NCI-H82 (cell line): ENCODE measurements at places on chromosomes 3 and 15.

DNA sequence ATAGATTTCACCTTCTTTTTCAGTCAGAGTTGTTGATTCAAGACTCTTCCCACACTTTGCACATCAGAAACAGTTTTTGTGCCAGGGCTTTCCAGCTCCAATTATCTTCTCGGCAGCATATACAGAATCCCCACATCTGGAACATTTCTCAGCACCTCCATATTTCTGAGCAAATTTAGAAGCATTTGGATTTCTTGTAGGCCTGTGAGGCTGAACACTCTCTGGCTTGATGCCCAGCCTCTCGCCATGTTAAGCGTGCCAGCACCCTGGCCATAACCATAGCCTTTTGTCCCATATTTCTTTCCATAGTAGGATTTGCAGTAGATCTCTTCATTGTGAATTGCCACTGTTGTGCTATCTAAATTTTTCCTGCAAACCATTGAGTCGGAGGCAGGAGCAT, 28.3 kb downstream of the CD80 start:
- DNase-seq = no peak

GRCh38 chr15:84658080-84658787, at the start of gene NMB:
Gene NMB, minus strand, starts transcription at chr15:84658199. Its CDS starts 47 bp downstream, at chr15:84658152.
- peak; percentile 92 for DNase-seq

DNA sequence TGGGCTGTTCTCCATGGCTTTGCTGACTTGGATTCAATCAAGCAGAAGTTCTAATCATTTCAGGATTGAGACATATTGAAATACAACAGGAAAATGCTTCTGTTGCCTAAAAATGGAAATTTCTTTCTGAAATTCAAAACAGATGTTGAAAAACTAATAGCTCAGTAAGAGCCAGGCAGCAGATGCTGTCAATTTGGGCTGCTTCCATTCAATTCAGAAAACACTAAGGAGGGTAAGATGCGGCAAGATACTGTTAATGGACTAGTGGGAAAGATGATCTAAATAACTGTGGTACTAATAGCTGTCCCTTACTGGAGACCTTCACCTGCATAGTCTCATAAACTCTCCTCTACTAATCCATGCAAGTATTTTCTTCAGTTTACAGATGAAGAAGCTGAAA, 53.5 kb downstream of the DGKG start:
- no peak for DNase-seq

GRCh38 chr3:19931180-19931692, 2.8 kb downstream of the EFHB start:
- DNase-seq = no peak

GRCh38 chr3:113802795-113803455, 35.7 kb upstream of the GRAMD1C start:
- DNase-seq = no peak

- no peak for DNase-seq
Observed at GRCh38 chr15:88187195-88187594, 69.3 kb downstream of the NTRK3 start.
